DMS 273 treated with DMSO at 0.1 percent for 48 hours (cell line): ENCODE measurements at places on chromosomes 7 and 10.
A peak's percentile ranks its signal among the peaks of the same experiment; 100 is the strongest.

- no peak for DNase-seq
Observed at GRCh38 chr10:60870803-60871202, 73.2 kb downstream of the RHOBTB1 start.

DNA sequence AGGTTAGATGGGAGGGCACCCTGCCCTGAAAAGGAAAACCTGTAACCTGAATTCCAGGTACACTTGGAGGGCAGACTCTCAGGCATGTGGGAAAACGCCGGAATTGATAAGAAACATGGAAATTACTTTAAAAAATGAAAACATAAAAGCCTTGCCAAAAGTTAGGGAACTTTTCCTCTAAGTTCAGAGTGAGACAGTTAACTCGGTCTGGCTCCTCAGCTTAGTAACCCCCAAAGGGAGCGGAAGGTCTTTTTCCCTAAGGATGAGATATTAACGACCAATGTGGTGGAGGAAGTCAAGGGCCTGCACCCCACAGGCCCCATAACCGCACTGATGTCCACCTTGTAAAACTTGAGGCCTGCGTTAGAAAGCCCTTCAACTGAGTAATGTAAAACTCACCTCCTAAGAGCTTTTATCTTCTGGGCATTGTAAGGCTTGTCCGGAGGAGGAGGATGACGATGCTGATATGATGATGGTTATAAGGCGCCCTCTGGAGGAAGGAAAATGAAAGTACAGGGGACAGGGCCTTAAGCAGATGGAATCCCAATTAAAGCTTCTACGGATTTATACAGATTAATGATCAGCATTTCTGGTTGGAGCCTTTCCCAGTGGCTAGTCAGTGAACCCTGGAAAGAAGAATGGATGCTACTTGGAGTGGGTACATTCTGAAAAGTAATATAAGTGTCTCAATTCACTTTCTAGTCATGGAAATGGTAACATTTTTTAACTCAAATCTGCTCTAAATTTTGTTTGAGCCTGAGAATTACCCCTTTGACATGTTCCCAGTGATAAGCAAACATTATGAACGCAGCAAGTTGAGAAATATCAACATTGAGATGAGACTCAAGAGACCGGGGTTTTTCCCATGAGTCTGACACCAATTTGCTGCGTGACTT, 694 bp downstream of the COL1A2 start:
- DNase-seq: peak; percentile 91

DNA sequence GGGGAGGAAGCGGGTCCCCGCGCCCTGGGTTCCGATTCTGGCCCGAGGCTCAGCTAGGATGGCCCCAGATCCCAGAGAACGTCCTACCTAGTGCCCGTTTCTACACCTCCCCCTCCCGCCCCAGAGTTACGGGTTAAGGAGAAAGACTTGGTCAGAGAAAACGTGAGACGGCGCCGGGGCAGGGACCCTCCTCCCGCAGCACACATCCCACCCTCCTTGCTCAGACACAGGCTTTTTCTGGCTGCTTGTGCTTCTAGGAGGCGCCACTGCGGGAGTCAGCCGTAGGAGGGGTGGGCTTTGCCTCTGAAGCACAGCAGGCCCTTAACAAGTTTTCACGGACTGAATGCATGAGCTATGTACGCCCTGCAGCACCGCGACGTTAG, 104.9 kb upstream of the LEP start:
- no peak for DNase-seq

DNA sequence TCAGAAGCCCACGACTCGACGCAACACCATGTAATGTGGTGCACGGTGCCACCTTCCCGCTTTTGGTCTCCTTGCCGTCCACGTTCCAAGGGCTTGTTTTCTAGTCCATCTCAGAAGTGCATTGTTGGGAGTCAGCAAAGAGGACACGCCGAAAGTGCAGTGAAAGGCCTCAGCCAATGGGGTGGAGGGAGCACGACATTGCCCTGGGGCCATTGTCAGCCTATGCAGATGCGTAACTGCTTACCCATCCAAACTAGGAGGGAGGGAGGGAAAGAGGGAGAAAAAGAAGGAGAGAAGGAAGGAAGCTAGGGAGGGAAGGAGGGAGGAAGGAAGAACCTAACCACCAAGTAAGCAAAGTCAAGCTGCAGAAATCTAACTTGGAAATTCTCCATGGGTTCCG, 202.4 kb downstream of the CCDC3 start:
- DNase-seq: no peak

DNA sequence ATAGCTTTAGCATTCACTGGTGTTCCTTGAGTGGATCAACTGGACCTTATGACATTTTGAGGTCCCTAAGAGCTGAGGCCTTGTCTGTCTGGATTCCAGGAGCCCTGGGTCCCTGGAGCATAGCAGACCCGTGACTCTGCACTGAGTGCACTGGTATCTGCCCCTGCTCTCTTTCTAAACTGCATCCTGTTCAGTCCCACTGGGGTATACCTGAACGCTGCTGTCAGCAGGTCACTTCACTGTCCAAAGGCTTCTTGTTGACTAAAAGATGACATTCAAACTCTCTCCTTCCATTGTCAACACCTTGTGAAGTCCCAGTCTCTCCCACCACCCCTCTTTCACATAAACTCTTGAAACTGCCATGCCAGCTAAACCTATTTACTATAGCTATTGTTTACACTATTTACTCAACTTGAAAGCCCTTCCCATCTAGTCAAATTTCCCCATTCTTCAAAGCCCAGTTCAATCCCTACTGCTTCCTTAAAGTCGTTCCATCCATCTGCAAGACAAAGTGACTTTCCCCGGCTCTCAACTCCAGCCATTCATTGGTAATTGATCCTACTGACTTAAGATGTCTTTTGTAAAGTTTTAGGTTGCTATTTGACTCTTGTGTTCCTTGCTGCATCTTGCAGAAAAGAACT, 523.3 kb downstream of the KCNMA1 start:
- DNase-seq: no peak

GRCh38 chr10:5073659-5074058, 20.6 kb upstream of the AKR1C3 start:
- no peak for DNase-seq
